Keratinocyte (primary cell): ENCODE measurements at places on chromosomes 13 and 19. TPM values are rescaled to one million over a fixed set of nuclear protein-coding genes. Genes with fewer than 3 reads are reported as not detected.

MTUS2 gene
- 0.08 to 0.22 TPM (median 0.17 TPM) in 3 replicates for polyA plus RNA-seq

DNA sequence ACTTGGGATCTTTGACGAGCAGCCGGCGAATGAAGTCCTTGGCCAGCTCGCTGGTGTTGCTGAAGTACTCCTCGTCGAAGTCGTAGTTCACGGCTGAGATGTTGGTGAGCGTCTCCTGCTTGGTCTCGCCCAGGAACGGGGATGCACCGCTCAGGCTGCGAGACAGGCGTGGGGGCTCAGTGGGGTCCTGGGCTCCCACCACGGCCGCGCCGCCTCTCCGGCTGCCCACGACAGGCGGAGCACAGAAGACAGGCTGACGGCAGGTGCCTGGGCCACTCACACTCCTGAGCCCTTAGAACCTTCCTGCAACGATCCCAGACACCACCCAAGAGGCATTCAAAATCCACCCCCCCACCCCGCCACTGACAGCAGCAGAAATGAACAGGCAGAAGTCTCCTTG lies 9.9 kb downstream of the DAPK3 start:
- no peak for DNase-seq

- no peak for DNase-seq
These were observed 222.2 kb downstream of the MYO16 start for GRCh38 chr13:108851660-108852059.

- no peak for DNase-seq
These were observed 2.8 kb upstream of the ERFL start for GRCh38 chr19:41930926-41931592.

GRCh38 chr19:42149447-42150202 lies 17.4 kb upstream of the POU2F2 start:
- no peak for DNase-seq

GRCh38 chr13:74306496-74306895 lies 172.3 kb upstream of the KLF12 start:
- no peak for DNase-seq

GRCh38 chr19:17406887-17407196 lies 1.4 kb upstream of the BST2 start:
- no peak for DNase-seq

GRCh38 chr13:31224174-31224669 lies 24.4 kb downstream of the B3GLCT start:
- DNase-seq: no peak
